ENCODE measurements at places on chromosomes 1 and 21.

GRCh38 chr1:109392037-109392787 lies 5.5 kb downstream of the SORT1 start:
- no peak for DNase-seq

GRCh38 chr1:7960165-7960564 lies 1.3 kb upstream of the PARK7 start:
- DNase-seq, result no peak

- DNase-seq, result no peak
Measured at GRCh38 chr1:183165456-183165855, 20.6 kb upstream of the LAMC2 start.

- no peak for DNase-seq
Measured at GRCh38 chr1:24216276-24217074, 29.4 kb upstream of the IFNLR1 start.

DNA sequence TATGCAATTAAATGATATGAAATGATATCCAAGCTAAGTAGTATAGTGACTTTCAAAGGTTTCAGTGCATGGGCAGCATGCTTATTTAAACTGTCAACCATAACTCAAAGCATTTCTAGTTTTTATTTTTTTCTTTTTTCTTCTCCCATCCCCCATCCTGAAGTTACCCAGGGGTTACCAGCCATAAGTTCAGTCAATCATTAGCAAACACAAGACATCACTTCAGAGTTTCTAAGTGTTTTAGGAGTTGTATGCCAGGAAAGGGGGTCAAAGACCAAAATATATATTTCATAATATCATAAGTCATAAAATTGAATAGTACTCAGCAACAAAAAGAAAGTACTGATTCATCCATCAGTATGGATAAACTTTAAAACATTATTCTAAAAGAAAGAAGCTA lies 28.7 kb downstream of the DHX9 start:
- DNase-seq, result no peak

DNA sequence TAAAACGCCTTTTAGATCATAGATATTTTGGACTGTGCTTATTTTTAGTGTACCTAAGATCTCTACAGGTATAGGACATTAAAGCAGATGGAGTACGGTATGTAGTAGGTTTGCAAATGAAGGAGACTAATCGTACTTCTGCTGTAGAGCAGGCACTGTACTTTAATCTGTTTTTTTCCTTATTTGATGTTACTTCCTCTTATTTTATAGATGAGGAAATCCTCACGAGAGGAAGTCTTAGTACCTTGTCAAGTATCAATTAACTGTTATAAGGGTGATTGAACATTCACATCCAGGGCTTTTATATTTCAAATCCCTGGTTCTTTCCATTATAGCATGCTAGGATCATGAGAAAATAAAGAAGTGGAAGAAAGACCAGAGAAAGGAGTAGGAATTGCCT lies 41.1 kb downstream of the CACHD1 start:
- no peak for DNase-seq

DNA sequence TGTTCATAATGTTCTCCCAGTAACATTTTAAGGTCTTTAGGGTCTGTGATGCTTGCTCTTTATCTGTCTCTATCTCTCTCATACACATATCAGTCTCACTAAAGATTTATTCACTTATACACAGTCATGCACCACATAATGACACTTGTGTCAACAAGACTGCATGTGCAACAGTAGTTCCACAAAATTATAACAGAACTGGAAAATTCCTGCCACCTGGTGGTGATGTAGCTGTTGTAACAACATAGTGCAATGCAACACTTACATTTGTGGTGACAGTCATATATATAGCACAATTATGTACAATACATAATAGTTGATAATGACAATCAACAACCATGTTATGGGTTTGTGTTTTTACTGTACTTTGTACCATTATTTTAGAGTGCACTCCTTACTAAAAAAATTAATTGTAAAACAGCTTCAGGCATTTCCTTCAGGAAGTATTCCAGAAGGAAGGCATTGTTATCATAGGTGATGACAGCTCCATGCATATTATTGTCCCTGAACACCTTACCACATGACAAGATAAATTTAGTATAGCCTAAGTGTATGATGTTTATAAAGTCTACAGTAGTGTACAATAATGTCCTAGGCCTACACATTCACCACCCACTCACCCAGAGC lies 8.1 kb downstream of the TDRD5 start:
- DNase-seq, result no peak

- peak; percentile 32 for DNase-seq
Measured at GRCh38 chr1:54309631-54310366, 96.4 kb downstream of the SSBP3 start.

DNA sequence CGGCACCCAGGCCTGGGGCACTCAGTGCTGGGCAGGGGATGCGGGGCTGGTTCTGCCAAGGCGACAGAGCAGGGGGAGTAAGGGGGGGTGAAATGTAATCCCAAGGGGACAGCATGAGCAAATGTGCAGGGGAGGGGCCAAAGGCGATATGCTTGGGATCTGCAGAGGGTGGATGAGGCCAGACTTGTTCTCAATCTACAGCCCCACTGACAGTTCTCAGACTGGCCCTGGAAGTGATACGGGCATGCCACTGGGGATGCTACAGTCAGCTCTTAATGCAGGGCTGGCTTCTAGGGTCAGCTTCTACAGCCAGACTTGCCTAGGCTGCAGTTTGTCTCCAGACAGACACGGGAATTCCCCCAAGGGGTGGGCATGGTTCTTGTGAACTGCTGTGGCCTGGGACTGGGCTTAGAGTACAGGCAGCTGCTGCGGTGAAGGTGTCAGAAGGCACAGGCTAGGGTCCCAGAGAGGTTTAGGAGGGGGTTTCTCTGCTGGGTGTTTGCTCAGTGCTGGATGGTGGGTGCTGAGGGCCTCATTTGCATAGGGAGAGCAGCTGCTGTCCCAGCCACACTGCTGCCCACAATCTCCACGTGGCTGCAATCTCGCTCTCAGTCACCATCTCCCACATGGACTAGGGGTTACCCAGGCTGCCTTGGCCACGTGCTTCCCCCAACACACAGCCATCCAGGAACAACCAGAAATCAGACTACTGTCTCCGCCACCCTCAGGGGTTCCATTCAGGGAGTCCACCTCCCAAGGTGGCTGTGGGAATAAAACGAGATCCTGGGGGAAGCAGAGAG lies 190.1 kb downstream of the HIVEP3 start:
- DNase-seq, result no peak

- no peak for DNase-seq
Measured at GRCh38 chr21:34583926-34584563, 30.9 kb downstream of the RCAN1 start.

Measured in NCI-H1436 treated with DMSO at 0.1 percent for 48 hours (cell line).